CD4-positive, alpha-beta T cell treated with Interleukin-6 for 4 hours (primary cell): ENCODE measurements at places on chromosomes 16 and 17.

- DNase-seq, result no peak
Measured at GRCh38 chr16:50555952-50556673, 7.9 kb downstream of the NKD1 start.

DNA sequence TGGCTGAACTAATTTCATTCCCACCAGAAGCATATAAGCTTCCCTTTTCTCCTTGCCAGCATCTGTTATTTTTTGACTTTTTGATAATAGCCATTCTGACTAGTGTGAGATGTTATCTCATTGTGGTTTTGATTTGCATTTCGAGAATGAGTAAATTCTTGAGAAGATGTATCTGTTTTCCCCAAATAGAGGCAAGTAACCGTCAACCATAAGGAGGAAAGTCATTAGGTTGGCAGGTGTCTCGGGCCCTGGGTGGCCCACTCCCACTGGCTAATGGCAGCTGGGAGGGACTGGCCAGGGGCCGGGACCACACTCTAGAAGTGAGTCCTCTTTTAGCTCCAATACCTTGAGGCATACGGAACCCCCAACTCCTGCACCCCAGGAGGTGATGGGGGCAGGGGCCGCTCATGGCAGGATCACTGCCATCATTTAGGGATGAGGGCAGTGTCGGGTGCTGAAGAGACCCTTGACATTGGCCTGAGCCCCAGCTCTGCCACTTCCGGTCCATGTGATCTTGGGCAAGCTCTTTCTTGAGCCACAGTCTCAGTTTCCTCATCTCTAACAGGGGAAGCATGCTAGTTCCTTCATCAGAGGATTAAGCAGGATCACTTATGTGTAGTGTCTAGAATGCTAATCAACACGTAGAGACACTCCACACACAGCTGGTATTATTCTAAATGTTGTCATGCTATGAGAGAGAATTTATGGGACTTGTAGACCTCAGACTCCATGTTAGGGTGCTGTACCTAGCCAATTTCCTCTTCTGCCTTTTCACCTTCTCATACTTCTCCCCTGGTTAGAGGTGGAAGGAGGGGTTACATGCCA lies 44.3 kb downstream of the RGS9 start:
- peak; percentile 12 for DNase-seq

- DNase-seq, result no peak
Measured at GRCh38 chr16:1500465-1501150, 7.4 kb downstream of the TELO2 start.

DNA sequence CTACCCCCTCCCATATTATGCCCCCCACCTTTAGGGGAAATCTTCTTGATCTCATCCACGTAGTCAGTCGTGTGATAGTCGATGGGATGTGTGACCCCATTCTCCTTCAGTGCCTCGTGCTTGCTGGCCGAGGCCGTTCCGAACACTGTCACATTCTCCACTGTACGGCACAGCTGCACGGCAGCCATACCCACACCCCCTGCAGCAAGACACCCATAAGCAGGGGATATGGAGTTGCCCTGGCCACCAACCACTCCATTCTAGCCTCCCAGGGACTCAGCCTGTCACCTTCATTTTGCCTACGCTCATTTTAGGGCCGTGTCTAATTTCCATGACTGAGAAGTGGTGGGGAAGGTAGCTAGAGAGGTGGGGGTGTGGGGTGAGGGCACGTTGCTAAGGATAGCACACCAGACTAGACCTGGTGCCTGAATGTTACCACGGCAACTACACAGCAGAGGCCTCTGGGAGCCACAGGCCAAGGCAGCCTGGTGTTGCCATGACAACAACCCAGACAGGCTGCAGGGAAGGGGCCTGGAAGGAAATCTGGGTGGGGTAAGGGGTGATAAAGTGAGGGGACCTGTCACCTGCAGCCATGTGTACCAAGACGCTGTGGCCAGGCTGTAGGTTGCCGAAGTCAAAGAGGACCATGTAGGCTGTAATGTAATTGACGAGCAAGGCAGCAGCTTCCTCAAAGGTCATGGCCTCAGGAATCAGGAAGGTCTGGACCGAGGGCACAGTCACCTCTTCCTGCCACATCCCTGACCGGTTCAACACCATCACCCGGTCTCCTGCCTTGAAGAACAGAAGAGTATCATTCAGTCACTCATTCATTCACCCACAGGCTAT lies 4.0 kb downstream of the VAT1 start:
- peak; percentile 22 for DNase-seq

GRCh38 chr16:11507991-11508390 lies 78.7 kb downstream of the LITAF start:
- no peak for DNase-seq
